Tibial nerve (tissue), 4 donors: ENCODE measurements at places on chromosomes 6 and 20. TPM values are rescaled to one million over a fixed set of nuclear protein-coding genes. Genes with fewer than 3 reads are reported as not detected.

Gene TFAP2C
- total RNA-seq: 0.20 TPM

Gene HLA-DRB1
- 40.2 TPM for total RNA-seq

Gene CDSN
- total RNA-seq: not detected

Gene CD109
- total RNA-seq: 12.1 TPM

Gene CENPW
- not detected for total RNA-seq

GRCh38 chr6:104995989-104996617, 39.2 kb downstream of the LIN28B start:
- DNase-seq: no peak

DNA sequence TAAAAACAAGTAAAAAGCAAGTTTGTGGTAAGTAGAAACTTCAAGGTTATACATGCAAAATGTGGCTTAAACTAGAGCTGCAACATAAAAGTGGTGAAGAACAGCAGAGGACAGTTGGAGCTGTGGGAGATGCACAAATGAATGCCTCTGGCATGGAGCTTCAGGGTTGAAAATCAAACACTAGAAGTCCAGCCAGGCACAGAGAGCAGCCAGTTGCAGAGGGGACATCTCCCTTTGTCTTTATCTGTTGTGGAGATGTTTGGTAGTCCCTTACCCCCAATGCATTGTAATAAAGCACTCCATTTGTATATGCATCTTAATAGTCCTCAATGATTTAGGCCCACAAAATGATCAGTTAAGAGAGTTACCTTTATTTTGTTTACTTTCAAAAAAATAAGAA, 73.1 kb upstream of the C20orf144 start:
- no peak for DNase-seq

DNA sequence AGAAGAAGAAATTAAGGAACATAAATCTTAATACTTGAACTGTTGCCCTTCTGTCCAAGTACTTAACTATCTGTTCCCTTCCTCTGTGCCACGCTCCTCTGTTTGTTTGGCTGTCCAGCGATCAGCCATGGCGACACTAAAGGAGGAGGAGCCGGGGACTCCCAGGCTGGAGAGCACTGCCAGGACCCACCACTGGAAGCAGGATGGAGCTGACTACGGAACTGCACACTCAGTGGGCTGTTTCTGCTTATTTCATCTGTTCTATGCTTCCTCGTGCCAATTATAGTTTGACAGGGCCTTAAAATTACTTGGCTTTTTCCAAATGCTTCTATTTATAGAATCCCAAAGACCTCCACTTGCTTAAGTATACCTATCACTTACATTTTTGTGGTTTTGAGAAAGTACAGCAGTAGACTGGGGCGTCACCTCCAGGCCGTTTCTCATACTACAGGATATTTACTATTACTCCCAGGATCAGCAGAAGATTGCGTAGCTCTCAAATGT, 17.1 kb downstream of the IRF4 start:
- no peak for DNase-seq

GRCh38 chr6:37396571-37397180, 36.3 kb upstream of the CMTR1 start:
- DNase-seq: no peak

DNA sequence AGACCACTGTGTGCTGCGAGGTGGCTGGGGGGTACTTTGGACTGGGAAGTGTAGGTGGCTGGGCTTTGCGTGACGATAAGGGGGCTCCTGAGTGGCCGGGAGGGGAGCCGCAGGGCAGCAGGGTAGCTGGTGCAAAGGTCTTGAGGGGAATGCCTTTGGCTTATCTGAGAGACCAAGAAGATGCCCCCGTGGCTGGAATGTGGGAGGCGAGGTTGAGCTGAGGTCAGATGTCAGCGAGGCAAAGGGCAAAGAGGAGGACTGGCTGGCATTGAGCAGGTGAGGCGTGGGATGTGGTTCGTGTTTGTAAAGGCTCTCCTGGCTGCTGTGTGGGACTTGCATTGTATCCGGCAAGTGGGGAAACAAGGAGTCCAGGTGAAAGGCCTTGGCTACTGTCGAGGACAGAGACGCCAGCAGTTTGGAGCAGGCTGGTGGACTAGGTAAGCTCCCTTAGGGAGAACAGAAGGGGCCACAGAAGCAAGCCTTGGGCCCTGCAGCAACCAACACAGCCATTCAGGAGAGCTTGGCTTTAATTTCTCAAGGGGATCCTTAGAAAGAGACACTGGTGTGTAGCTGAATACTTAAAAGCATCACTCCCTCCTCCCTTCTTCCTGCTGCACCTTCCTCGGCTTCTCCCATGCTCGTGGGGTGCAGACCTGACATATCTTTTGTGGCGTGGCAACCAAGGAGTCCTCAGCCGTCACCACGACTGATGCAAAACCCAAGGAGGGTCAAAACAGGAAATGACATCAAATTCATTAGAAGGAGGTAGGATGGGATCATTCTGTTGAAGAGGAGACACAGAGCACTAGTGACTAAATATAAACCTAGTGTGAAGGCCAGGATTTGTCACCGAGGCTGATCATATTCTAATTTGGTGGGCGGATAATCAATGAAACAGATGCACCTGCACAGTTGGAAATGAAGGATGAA, 53.5 kb upstream of the ERVFRD-1 start:
- DNase-seq: no peak
